CD14-positive monocyte (primary cell): ENCODE measurements at places on chromosomes 3 and 15.

DNA sequence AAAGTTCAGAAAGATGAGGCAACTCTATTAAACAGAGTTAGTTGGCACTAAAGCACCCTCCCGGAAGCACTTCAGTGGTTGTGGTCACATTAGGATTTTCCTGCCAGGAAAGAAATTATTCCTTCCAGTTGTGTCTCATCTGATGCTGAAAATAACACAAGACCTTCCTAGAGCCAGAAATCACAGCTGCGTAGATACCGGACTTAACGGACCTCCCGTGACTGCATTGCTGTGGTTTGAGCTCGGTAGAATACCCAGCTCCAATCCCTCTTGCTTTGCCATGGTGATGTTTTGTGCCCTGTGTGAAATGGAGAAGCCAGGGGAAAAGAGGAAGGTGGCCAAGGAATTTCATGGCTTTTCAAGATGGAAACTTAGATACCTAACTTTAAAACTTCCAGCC is 215.0 kb upstream of the IGF1R start:
- no peak for DNase-seq

GRCh38 chr3:124516333-124516732 is 213.9 kb upstream of the UMPS start:
- no peak for DNase-seq

DNA sequence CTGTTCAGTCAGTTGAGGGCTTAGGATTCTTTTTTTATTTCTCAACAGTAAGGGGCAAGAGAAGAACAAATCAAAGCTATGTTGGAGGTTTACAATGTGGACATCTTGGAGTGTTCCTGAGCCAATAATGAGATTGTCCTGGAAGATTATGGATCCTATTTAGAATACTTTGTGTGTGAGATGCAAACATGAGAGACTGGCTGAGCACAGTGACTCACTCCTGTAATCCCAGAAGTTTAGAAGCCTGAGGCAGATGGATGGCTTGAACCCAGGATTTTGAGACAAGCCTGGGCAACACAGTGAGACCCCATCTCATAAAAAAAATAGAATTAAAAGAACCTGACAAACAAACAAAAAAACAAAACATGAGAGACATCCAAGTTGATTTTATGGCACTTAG is 351.6 kb downstream of the GAP43 start:
- no peak for DNase-seq

DNA sequence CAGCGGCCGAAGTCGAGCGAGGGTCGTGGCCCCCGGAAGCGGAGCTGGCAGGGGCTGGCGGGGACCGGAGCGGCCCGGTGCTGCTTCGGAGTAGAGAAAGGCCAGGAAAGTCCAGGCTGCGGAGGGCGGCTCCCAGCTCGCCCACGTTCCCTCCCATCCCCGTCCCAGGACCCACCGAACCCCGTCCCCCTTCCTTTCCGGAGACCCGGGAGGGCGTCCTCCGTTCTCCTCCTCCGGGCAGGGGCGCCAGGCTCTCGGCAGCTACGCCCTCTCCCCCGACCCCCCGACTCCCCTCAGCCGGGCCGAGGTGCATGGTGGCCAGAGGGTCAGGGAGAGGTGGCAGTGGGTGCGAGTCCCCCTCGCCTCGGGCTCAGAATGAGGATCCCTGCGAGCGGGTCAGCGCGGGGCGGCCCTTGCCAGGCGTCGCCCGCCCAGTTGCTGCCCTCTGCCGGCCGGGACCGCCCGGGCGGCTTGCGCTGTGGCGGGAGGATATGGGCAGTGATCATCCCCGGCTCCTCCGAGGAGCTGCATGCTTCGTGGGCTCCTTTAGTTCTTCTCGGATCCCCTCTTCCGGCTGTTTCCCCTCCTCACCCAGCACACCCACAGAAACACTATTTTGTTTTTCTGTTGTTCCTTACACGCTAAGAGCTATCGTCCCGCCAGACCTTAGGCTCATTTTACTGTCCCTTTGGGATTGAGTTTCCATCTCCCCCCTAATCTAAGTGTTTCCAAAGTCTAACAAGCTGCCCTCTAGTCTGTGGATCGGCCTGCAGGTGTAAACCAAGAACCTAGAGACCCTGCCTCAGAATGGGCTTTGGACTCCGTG is 744 bp upstream of the ALDH1A2 start:
- DNase-seq: peak; percentile 50

- peak; percentile 40 for DNase-seq
Observed at GRCh38 chr3:48247401-48247811, 6.5 kb downstream of the ZNF589 start.

- DNase-seq: no peak
Observed at GRCh38 chr15:65171428-65171827, 13.7 kb downstream of the CLPX start.

GRCh38 chr3:190339130-190339529 is 16.9 kb upstream of the CLDN1 start:
- DNase-seq: no peak

DNA sequence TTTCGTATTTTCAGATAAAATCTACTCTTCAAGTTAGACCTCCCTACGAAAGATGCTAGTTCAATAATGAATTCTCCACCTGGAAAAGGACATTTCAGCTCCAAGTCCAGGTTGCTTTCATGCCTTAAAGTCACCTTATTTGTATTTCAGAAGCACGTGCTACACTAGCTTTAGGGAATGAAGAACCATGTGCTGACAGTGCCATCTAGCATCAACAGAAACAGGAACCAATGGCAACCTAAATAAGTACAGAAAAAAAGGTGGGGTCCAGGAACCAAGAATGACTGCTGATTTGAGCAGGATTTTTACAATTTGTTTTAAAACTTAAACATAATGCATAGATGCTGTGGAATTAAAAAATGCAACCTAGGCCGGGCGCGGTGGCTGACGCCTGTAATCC is 77.6 kb upstream of the SNRPN start:
- no peak for DNase-seq

- peak; percentile 29 for DNase-seq
Observed at GRCh38 chr15:44729408-44730127, 6.8 kb upstream of the TRIM69 start.

DNA sequence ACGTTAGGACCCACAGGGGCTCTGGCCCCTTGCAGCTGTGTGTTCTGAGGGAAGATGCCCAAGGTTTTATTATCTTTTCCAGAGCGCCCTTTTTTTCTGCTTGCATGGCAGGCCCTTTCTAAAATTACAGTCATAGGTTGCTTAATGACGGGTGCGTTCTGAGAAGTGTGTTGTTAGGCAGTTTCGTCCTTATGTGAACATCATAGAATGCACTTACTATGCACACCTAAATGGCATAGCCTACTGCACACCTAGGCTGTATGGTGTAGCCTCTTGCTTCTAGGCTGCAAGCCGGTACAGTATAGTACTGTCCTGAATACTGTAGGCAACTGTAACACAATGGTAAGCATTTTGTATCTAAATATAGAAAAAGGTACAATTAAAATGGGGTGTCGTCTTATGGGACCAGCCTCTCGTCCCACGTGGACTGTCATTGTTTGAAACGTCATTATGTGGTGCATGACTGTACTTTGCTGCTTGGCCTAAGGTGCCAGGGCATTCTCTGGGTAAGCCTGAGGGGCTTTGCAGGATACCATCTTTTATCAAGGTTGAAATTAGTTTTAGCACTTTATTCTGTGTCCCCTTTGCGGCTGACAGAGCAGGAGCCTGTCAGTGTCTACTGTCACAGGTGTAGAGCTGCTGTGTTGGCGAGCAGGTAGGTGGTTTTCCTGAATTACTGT is 10.9 kb downstream of the KLF13 start:
- DNase-seq: no peak

GRCh38 chr3:60588806-60589205 is 662.4 kb downstream of the FHIT start:
- DNase-seq: peak; percentile 5

- DNase-seq: no peak
Observed at GRCh38 chr15:91133511-91133910, 33.5 kb downstream of the SV2B start.

DNA sequence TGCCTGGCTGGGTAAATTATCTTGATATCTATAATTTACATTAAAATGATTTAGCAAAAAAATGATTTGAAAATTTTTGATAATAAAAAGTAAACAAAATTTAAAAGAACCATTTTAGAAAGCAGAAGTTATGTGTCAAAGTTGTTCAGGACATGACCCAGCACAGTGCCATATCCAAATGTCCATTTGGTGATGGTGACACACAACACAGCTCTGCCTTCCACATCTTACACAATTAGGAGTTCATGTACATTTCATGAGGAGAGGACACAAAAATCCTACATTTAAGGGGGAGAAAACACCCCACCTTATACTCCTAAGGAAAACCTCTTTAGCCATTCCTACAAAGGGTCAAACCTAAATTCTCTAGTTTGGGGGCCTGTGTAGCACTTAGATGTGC is 10.7 kb upstream of the UBE2E1 start:
- DNase-seq: no peak

DNA sequence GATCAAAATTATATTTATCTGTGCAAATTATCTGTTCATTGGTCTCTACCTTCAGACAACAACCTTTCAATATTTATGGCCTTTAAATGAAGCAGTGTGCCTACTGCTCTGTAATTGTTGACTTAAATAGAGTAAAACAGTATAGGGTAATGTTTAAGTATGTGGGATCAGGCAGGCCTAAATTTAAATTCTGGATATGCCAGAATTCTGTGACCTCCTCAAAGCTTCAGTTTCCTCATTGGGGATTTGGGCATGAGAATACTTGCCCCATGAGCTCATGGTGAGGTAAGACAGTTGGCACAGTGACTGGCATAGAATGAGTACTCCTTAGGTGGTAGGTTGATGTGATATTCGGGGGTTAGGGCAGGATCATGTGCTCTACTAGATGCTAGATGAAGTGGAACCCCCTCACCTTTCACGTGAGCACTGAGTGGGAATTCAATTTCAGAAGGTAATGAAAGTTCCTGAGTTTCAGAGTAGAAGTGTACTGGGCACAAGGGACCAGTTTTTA is 14.9 kb downstream of the ARL8B start:
- DNase-seq: peak; percentile 36

DNA sequence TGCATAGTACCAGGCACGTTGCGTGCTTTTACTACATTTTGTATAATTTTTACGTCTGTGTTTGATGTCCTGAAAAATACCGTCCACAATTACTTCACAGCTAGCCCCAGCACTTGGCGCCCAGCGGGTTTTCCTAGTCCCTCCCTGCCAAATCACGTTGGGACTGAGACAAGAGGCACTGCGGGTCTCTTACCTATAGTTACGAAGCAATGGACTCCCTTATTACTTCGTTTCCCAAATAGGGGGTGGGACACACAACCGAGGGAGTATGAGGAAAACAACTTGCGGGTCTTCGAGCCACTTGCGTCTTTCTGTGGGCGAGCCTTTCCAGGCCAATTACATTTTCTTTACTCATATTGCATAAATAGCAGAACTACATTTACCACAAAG is 620 bp upstream of the CMSS1 start:
- DNase-seq: no peak

DNA sequence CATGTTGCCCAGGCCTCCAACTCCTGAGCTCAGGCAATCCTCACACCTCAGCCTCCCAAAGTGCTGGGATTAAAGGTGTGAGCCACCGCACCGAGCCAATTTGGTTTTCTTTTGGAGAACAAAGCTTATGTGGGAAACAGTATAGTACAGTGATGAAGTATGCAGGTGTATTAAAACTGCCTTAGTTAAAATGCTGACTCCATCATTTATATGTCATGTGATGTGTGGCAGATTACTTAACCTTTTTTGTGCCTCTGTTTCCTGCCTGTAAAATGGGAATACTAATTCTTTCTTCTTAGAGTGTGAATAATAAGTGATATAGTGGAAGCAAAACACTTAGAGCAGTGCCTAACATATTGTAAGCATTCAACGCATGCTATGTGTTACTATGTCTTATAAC is 48.0 kb upstream of the TEX55 start:
- DNase-seq: no peak

DNA sequence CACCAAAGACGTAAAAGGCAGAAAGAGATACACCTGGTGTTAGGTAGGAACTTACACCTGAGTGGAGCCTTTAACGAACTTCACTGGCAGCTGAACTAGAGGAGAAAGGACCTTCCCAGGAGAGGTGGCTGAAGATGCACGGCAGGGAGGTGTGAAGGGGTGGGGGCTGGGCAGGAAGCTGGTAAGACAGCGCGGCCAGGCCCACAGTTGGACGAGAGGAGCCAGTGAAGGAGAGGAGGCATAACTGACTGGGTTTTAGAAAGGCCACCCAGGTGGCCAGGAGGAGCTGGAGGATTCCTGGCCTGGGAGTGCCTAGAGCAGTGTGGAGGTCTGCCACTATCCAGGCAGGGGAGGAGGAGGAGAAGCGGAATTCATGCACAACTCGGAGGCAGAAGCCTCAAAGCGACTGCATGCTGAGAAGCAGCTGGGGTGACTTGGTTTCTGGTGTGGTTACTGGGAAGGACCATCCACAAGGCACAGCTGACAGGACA is 51.9 kb downstream of the SLC41A3 start:
- peak; percentile 0 for DNase-seq

DNA sequence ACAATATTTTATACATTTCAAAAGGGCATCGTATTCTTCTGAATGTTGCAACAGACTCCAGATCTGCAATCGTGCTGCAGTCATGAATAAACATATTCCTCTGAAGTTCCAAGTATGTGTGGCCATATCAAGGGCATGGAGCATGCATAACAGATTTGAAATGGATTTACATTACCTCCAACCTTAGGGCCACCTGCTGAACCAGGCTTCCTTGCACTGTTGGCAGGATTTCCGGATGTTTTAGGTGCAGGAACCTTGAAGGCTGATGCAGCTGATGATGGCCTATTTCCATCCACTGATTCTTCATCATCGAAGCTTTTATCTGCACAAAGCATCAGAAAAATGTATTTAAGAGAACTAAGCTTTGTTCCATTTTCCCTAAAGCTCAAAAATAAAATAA is 73.5 kb downstream of the CLASP2 start:
- DNase-seq: no peak

DNA sequence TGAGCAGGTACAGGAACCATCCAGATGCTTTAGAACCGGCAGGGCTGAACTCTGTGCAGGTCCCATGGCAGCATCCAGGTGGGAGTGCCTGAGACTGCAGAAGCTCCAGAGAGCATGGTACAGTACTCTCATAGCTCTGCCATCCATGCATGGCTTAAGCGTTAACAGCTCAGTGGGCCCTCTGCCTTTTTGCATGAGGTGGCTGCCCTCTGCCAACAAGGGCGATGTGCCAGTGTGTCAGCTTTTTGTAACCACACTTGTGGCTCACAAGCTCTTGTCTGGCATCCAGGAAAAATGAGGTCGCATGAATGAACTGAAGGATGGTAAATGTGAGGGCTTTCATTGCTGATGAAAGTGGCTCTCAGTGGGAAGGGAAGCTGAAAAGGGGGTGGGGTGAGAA is 950.1 kb downstream of the DIPK2A start:
- DNase-seq: no peak

GRCh38 chr3:39136533-39137434 is 16.6 kb downstream of the CSRNP1 start:
- peak; percentile 26 for DNase-seq

GRCh38 chr15:57485869-57486268 is 105.8 kb upstream of the MYZAP start:
- no peak for DNase-seq

- DNase-seq: no peak
Observed at GRCh38 chr3:111652492-111653180, 57.5 kb upstream of the ZBED2 start.

DNA sequence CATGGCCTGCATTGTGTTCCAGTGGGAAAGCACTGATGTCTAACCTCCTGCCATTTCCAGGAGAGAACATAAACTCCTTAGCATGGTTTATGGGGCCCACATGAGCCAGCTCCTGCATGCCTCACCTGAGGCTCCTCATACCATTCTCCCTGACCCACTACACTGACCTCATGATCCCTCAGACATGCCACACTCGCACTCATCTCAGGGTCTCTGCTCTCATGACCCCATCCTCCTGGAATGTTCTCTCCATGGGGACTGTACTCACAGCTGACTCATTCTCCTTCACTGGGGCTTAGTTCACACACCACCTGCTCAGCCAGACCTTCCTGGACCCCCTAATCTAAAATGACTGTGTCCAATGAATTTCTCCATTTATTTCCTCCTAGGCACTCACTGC is 4.0 kb upstream of the LMCD1 start:
- DNase-seq: no peak
